Iris pigment epithelial cell (primary cell): ENCODE measurements at places on chromosomes 4 and X.

DNA sequence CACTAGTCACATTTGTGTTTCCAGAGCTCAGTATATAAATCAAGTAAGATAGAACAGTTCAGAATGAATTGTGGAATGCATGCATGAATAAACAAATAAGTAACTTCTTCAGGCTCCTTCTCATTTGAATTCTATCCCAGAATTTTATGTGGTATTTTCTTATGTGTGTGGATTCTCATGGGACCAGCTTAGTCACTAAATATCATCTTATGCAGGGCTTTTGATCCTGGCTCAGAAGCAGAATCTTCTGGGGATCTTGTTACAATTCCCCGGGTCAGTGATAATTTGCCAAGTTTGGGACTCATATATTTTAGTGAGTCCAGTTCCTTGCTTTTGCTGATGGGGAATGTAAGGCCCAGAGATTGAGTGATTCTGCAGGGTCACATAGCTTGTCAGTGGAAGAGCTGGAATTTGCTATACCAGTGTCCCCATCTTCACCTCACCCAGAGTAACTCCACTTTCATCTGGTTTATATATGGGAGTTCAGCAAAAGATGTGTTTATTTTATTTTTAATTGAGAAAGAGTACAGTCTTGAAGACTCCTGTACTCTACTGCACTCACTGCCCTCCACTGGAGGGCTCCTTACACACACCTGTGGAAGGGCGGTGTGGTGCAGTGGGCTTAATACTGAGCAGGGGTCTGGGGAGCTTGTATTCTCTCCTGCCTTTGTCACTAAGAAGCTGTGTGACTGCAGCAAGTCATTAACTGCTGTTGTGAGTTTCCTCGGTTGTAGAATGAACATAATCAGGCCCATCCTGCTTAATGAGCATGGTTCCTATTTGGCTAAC is 198.2 kb upstream of the CXorf66 start:
- peak; percentile 1 for DNase-seq

DNA sequence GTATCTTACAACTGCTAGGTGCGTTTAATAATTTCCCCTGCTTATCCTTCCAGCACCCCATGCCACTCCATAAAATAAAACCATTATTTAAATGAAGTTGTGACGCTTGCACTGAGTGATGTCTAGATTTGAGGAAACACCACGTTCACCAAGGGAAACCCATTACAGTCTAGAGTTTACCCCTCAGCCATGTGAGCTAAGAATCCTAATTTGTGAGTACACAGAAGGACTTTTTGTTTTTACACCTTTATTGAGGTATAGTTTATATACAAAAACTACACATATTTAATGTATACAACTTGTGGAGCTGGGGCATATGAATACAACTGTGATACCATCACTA is 326.8 kb downstream of the RAPGEF2 start:
- no peak for DNase-seq

- DNase-seq, result no peak
Observed at GRCh38 chr4:182453830-182454229, 210.6 kb downstream of the TENM3 start.

DNA sequence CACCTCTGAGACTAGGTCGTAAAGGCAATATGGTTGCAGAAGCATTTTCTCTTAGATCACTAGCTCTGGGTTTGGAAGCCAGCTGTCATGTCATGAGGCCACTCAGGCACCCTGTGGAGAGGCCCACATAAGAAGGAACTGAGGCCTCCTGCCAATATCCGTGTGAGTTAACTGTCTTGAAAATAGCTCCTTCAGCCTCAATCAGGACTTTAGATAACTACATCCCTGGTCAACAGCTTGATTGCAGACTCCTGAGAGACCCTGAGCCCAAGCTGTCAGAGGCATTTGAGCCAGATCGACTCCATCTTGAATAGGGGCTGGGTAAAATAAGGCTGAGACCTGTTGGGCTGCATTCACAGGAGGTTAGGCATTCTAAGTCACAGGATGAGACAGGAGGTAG is 15.1 kb upstream of the REPS2 start:
- no peak for DNase-seq

GRCh38 chr4:126777649-126778048 is 855.1 kb upstream of the INTU start:
- DNase-seq, result peak; percentile 90

DNA sequence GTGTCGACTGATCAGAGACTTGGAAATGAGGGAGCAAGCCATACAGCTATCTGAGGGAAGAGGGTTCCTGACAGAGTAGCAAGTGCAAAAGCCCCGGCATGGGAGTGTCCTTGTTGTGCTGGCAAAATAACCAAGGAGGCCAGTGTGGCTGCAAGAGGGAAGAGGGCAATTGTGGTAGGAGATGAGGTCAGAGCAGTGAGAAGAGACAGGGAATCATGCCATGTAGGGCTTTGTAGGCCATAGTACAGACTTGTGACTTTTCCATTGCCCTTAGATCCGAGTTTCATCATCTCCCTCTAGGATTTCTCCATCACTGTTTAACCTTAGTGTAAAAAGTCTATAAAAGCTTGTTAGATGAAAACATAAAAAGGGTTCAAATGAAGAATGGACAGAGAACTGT is 76.2 kb downstream of the DOCK11 start:
- DNase-seq, result no peak

- no peak for DNase-seq
Observed at GRCh38 chr4:3445111-3445820, 3.5 kb downstream of the HGFAC start.

- DNase-seq, result no peak
Observed at GRCh38 chr4:38015886-38016515, 55.8 kb downstream of the PTTG2 start.

GRCh38 chr4:71814433-71814832 is 30.6 kb upstream of the GC start:
- DNase-seq, result no peak

DNA sequence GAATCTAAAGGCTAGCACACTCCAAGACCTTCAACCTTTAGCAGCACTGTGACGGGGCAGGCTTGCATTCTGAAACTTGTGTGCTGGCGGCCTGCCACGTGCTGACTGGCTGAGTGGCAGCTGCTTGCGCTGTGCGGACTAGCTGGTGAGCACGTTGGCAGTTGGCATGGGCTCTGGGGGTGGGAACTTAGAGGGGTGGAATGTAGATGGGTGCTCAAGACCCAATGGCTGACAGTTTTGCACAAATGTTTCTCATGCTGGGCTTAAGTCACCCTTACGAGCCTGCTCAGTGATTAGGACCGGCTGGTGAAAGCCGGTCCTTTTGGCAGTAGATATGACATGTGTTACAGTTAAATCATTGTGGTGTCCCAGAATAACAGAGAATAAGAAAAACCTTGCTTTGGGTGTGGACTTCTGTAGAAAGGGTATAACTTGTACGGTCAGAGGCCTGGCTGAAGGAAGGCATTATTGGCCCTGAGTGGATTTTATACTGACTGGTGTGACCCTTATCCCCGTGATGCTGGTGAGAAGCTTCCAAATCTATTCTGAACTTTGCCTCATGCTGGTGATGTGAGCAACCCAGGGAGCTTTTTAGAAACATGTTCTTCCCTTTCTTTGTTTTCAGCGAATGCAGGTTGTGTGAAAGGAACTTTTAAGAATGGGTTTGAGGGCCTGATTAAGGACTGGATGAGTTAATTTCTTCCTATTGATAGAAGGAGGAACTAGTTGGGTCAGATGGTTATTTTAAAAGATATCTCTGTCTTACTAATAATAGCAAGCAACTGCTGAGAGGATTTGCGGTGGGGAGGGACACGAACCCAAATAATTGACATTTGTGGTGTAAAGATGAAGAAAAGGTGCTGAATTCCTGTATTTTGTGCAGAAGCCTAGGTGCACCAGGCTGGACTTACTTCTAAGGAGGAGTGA is 107.4 kb upstream of the SLC4A4 start:
- no peak for DNase-seq

- DNase-seq, result peak; percentile 48
Observed at GRCh38 chrX:147912093-147912801, 528 bp downstream of the FMR1 start.

- no peak for DNase-seq
Observed at GRCh38 chr4:122453384-122453995, 3.0 kb downstream of the IL2 start.

GRCh38 chr4:169084954-169085353 is 74.9 kb upstream of the CBR4 start:
- DNase-seq, result no peak

DNA sequence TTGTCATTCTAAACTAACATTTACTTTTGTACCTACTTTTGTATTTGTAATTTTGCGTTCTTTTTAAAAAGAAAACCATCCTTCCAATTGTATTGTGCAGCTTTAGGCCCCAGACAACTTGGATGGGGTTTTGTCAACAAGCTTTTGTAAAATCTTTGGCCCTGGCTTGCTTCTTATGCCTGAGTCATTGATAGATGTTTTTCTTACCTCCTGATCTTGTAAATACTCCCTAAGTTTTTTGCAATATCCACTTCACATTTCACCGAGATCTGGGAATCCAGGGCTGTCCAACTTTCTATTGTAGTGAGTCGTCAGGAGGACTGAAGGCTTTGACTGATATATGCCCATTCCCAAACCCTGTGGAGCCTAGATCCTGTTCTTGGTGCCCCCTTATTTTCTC is 126.9 kb upstream of the GUCY1A1 start:
- peak; percentile 74 for DNase-seq

DNA sequence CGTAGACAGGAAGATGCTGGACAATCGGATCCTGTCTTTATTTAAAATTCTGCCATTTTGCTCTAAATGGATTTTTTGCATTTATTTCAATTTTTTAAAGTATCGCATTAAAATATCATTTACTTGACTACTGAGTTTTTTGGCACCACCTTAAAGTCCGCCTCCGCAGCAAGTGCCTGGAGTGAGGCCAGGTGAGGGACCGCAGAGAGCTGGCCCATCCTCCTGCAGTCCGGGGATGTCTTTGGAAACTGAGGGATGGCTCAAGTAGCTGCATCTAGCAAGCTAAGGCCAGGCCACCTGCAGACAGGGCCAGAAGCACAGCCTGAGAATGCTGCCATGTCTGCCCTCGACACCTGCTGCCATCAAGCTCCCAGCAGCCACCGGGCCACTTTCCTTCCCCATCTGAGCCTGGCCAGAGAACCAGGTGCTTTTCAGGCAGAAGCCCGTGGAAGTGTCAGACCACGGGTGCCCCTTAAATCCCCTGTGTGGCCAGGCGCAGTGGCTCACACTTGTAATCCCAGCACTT is 69.6 kb downstream of the ABLIM2 start:
- DNase-seq, result no peak

DNA sequence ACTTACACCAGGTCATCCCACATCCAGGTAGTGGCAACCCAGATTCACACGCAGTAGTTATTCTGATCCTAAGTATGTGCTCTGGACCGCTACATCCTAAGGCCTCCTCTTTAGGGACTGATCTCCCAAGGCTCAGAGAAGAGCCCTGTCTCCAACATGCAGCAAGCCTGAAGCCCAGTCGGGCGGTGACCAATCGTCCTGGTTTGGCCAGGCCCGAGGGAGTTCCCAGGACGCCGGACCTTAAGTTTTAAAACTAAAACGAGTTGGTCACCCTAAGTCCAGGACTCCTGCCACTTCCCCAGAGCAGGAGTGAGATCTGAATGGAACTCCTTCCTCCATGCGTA is 385 bp downstream of the LYAR start:
- DNase-seq, result peak; percentile 34

- no peak for DNase-seq
Observed at GRCh38 chr4:137707102-137707620, 174.9 kb upstream of the PCDH18 start.

DNA sequence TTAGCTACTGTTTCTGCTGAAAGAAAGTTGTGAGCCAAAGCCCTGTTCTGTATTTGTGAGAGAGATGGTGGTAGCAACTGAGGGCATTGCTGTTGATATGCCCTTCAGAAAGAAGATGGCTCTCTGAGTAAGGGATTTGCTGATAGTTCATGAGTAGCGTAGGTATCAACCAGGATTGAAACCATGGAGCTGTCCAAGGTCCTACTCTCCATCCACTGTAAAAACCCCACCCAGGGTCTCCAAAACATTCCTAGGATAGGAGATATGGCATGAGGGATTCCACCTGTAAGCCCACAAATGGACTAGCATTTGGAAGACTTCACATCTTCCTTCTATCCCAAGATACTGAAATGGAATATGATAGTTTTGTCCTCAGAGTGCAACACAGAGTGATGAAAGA is 277.1 kb upstream of the PRKX start:
- DNase-seq, result no peak

DNA sequence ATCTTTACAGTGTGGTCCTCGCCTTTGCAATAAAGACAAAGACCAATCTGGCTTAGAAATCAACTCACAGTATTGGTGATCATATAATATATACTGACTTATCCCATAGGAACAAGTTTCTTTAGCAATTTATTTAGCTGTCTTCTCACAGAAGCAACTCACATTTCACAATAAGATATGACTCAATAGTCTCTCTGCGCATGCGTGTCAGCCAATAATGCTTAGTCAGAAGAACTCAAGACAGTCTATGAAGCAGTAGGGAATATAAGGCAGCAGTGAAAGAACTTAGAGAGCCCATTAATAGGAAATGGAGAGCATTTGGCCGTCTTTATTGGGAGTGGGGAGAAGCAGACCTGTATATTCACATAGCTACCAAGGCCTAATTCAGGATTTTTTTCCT is 216.7 kb downstream of the IL13RA2 start:
- peak; percentile 85 for DNase-seq

- DNase-seq, result peak; percentile 66
Observed at GRCh38 chr4:100981447-100982204, 365.7 kb downstream of the PPP3CA start.

DNA sequence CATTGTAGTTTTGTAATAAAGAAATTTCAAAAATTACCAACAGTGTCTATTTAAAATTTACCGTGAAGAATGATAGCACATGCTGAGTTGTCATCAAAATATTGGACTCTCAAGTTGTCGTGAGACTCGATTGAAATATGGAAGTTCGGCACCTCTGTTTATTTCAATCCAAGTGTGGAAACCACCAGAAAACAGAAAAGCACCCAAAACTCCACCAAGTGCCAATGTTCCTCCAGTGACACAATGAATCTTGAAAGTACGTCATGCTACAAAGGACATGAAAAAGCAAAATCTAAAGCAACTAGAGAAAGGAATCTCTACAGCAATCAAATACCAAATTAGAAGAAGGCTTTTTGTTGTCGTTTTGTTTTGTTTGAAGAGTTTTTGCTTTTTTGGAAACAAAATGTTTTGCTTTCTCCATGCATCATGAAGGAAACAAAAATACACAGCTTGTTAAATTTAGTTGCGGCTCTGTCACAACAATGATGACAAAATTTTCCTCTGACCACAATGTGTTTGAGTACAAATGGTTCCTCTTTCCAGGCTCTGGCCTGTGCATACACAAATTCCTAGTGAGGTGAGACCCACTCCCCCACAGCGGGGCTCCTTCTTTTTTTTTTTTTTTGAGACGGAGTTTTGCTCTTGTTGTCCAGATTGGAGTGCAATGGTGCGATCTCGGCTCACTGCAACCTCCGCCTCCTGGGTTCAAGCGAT is 9.6 kb upstream of the IL13RA1 start:
- no peak for DNase-seq

- no peak for DNase-seq
Observed at GRCh38 chrX:47232197-47232802, 509 bp upstream of the USP11 start.

- DNase-seq, result no peak
Observed at GRCh38 chr4:54308110-54308509, 79.0 kb downstream of the PDGFRA start.

DNA sequence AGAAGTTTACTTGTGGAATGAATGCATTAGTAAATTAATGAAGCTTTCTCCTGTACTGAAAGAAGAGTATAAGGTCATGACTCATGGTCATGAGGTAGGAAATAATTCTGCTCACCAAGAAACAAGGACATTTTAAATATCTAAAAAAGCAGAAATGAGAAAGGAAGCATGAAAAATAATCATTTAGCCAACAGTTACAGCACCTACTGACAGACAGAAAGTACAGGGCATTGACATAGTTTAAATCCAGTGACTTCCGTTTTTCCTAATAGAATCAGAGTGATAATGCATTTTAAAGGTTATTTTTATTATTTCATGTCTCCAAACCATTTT is 30.5 kb upstream of the ACSL1 start:
- DNase-seq, result peak; percentile 9
